ENCODE measurements at places on chromosomes 7 and 10.
A peak's percentile ranks its signal among the peaks of the same experiment; 100 is the strongest.

DNA sequence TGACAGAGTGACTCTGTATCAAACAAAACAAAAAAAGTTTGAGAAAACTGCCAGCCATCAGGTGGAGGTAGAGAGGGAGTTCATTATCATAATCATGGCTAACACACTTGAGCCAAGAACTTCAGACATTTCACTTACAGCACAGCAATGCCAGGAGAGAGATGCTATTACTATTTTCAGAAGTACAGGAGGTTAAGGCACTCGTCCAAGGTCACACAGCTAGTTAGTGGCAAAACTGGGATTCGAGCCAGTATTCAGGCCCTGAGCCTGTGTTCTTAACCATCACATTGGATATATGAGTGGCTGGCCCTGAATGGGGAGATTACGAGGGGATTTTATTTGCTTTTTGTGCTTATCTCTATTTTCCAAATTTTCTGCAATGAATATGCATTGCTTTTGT lies 24.8 kb upstream of the UNC5B start:
- peak; percentile 71 for DNase-seq

DNA sequence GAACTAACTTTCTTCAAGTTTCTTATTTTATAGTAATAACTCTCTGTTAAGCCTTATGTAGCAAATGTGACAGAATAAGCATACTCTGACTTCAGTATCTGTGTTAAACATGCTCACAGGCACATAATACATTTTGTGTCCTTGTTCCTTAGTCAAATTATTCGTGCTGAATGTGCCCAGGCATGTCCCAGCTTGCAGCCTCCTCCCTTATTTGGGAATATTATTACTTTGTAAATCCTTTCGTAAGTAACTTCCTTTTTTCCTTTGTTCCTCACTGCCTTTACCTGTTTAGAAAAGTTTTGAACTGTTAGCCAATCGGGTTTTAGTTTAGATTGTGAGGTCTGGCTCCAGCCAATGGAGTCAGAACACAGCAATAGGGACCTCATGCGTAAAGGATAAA lies 46.9 kb downstream of the GALNT11 start:
- no peak for DNase-seq

DNA sequence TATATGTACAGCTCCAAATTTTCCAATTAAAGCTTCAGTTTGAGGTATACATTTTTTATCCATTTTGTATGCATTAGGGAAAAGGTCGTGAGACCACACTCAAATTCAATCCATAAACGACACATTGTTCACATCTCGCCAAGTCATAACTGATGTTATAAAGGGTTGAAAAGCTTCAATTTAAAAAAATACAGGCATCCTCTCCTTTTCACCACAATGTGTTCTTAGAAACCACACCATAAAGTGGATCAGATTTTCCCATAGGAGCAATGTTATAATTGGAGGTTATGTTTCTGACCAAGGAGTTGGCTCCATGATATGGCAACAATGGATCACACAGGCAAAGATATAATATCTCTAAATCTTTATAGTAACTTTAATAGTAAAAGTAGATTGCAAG lies 663.6 kb downstream of the PARD3 start:
- DNase-seq, result no peak

GRCh38 chr7:155223021-155223420 lies 74.7 kb upstream of the INSIG1 start:
- no peak for DNase-seq

GRCh38 chr10:32005050-32005449 lies 51.2 kb downstream of the KIF5B start:
- peak; percentile 70 for DNase-seq

DNA sequence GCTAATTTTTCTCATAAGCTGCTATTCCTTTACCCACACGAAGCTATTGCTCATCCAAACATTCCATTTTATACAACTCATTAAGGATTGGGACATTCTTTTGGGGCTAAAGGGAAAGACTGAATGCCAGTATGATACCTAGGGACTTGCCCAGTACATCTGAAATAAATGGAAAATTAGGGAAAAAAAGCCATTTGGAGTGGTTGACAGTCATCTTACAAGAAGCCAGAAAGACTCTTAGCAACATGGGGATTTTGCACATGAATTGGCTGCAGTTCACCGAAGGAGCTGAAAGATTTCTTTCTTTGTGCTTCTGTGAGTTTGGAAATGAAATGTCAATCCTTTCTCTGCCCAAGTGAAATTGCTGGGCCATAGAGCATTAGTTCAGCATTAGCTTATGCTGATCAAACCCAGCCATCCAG lies 43.3 kb upstream of the MTURN start:
- DNase-seq, result no peak

DNA sequence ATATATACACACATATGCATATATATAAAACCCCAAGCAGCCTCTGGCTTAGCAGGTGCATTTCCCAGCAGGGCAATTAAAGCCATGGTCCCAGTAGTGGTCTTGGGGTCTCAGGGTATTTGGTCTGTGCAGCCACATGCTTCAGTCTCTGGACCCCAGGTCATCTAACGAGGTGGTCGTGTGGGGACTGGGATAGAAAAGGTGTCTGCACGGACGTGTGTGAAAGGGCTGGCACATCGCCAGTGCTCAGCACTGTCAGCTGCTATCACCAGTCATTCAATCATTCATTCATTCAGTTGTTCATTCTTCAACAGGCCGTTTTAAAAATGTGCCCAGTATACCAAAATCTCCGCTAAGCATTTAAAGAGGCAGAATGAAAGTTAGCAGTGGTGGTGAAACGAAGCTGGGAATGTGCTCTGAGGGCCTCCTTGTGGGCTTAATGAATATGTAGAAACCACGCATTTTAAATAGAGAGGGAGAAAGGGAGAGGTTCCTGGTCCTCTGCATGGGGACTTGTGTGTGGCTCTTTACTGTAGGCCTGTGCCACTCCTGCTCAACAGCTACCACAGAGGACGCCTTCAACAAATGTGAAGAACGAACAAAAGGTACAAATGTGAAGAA lies 170.4 kb downstream of the EGFR start:
- no peak for DNase-seq

DNA sequence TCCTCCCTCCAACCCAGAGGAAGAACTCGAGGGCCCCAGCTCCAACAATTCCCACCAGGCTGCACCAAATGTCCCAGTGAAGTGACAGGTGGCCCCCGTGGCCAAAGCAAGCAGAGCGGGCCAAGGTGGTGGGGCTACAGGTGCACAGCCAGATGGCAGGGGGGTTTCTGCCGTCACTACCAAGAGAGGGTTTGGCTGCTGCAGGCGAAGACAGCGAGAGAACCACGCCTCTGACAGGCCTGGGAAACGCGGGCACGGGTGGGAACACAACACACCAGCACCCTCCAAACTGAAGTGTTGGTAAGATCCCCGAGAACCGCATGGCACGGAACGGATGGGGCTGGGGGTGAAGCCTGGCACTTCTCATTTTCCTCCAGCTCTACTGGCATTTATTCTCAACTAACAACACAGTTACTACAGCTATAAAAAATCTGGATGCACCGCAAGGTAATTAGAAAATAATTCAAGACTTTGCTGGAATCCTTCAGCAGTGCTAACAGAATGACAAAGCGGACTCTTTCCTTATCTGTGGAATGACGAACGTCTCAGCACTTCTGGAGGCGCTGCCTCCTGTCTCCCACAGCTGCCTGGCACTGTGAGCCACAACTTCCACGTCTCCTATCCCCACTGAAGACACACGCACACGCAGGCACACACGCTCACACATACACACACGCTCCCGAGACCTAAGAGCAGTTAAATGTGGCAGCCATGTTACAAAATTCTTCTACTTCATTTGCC lies 167.9 kb downstream of the TCERG1L start:
- DNase-seq, result no peak

GRCh38 chr7:28298870-28299518 lies 113.3 kb upstream of the CREB5 start:
- peak; percentile 50 for DNase-seq

GRCh38 chr7:38702002-38702535 lies 70.9 kb upstream of the AMPH start:
- DNase-seq, result no peak

DNA sequence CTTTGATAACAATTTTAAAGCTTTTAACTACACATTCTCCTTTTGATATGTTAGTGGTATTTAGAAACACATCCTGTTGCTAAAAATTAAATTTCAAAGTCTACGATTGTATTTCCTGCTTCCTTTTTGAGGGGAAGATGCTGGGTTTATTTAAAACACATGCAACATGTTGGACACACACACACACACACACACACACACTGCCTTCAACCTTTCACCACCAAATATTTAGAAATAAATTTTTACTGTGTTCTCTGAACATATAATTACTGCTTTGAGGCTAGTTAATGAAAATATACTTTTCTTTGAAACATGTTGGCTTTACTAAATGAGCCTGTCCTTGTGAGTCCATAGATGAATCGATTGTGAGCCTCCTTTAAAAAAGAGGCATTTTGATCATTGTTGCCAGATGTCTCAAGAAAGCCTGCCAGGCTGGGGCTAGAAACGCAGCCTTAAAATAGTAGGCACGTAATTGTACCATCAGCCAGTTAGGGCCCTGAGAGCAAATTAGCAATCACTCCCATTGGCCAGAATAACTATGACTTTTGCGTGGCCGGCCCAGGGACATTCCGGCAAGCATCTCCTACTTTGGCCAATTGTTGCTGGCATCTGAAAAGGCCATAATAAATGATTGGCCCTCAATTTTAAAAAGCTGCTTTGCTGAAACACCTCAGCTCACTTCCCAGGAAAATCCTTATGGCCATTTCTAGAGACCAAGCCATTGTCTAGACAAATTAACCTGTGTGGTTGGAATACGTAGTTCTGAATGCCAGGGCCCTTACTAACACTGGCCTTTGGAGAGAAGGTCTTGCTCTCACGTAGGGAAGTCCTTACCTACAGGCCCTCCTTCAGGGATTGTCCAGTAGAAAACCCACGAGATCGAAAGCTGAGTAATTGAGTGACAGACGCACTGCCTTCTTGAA lies 9.9 kb upstream of the TEX36 start:
- no peak for DNase-seq

- DNase-seq, result no peak
Measured at GRCh38 chr7:111093496-111093895, 2.6 kb downstream of the LRRN3 start.

DNA sequence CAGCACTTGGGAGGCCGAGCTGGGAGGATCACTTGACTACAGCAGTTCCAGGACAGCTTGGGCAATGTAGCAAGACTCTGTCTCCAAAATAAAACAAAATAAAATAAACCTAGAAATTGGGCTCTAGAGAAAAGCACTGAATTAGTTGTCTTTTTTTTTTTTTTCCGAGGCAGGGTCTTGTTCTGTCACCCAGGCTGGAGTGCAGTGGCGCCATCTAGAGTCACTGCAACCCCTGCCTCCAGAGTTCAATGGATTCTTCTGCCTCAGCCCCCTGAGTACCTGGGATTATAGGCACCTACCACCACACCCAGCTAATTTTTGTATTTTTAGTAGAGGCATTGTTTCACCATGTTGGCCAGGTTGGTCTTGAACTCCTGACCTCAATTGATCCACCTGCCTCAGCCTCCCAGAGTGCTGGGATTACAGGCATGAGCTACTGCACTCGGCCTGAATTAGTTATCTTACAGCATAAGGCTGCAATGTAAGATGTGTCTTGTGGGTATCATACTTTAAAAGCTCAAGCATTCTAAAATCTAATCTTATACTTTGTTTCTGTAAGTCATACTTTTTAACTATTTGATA lies 12.8 kb downstream of the MEIG1 start:
- peak; percentile 50 for DNase-seq

GRCh38 chr10:116270771-116271592 lies 2.0 kb downstream of the GFRA1 start:
- no peak for DNase-seq

- no peak for DNase-seq
Measured at GRCh38 chr10:131617113-131617858, 283.5 kb upstream of the PPP2R2D start.

- DNase-seq, result no peak
Measured at GRCh38 chr7:121871188-121871587, 1.8 kb upstream of the PTPRZ1 start.

DNA sequence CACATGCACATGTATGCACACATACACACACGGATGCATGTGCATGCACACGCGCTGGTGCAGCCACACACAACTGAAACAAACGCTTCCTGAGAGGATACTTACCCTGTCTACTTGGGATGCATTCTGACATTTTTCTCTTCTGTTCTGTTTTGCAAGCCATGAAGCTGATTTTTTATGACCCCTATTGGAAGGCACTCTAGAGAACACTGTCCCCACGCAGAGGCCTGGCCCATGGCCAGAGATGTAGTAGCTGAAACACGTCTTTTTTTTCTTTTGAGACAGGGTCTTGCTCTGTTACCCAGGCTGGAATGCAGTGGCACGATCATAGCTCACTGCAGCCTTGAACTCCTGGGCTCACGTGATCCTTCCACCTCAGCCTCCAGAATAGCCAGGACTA lies 47.9 kb downstream of the VWA2 start:
- DNase-seq, result no peak
